Nephron progenitor cell (in vitro differentiated cells): ENCODE measurements at places on chromosomes 1 and 21.

GRCh38 chr1:229363723-229364122 is 20.9 kb upstream of the CCSAP start:
- no peak overlapping the region for H3K27ac ChIP-seq
- peaks cover 12% of the 10 kb centered on the region for H3K4me1 ChIP-seq
- H3K36me3 ChIP-seq = no peaks in the 10 kb centered on the region
- no peak overlapping the region for H3K4me3 ChIP-seq

- H3K36me3 ChIP-seq = no peaks in the 10 kb centered on the region
- H3K4me3 ChIP-seq = no peak overlapping the region
- no peak overlapping the region for H3K27ac ChIP-seq
Measured at GRCh38 chr21:24844671-24845070, 762.6 kb downstream of the MRPL39 start.

GRCh38 chr1:165543532-165544438 is at the start of gene LRRC52:
Gene LRRC52 (plus strand): TSS chr1:165544000. CDS start chr1:165544297, 297 bp downstream.
- no peak for DNase-seq
- peaks cover 28% of the 10 kb centered on the region for H3K4me1 ChIP-seq
- H3K27ac ChIP-seq = no peak within 1 kb of the TSS
- H3K4me3 ChIP-seq = no peak within 1 kb of the TSS
- peaks cover 13% of the 10 kb centered on the region for H3K27me3 ChIP-seq

GRCh38 chr1:39539252-39539790 is 37.3 kb downstream of the PABPC4 start:
- H3K36me3 ChIP-seq = peaks cover 48% of the 10 kb centered on the region
- peak; percentile 63 for DNase-seq
- no peaks in the 10 kb centered on the region for H3K27me3 ChIP-seq
- no peak overlapping the region for H3K4me3 ChIP-seq

GRCh38 chr1:227884370-227885134 is 63.2 kb downstream of the WNT9A start:
- H3K27me3 ChIP-seq = peaks cover 15% of the 10 kb centered on the region
- H3K4me1 ChIP-seq = peaks cover 22% of the 10 kb centered on the region
- H3K4me3 ChIP-seq = no peak overlapping the region
- DNase-seq = no peak
- H3K27ac ChIP-seq = no peak overlapping the region
- no peaks in the 10 kb centered on the region for H3K36me3 ChIP-seq

DNA sequence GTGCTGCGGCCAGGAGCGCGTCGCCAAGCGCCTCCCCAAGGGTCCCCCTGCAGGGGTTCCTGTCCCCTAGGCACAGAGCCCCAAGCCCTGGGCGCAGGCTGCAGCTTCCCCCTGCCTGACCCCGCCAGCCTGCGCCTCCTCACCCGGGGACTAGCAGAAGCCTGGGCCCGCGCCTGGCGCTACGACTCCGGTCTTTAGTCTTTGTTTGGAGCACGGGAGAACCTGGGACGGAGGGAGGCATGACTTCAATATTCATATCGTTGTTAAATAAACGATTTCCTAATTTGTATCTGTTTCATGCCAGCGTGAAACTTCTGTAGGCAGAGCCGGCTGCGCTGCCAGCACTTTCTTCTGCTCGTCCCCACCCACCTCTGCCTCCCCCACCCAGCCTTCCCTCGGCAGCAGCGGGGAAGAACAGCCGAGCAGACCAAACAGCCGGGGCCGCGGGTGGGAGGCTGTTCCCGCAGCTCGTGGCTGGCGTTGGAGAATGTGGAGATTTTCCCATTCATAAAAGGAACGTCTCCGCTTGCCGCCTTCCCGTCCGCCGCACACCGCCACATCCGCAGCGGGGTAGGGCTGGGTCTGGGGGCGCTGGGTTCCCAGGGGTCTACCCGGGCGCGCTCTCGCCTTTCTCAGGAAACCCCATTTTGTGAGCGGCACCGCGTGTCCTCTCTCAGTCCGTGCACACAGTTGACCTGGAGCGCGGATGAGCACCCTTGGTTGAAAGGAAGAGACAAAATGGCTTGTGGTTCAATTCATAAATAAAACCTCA is 777 bp upstream of the TRIM67 start:
- peak overlapping the region; percentile 71 for H3K4me3 ChIP-seq
- peak; percentile 32 for DNase-seq
- peaks cover 96% of the 10 kb centered on the region for H3K27me3 ChIP-seq
- H3K4me1 ChIP-seq = peaks cover 3% of the 10 kb centered on the region
- H3K27ac ChIP-seq = no peak overlapping the region

DNA sequence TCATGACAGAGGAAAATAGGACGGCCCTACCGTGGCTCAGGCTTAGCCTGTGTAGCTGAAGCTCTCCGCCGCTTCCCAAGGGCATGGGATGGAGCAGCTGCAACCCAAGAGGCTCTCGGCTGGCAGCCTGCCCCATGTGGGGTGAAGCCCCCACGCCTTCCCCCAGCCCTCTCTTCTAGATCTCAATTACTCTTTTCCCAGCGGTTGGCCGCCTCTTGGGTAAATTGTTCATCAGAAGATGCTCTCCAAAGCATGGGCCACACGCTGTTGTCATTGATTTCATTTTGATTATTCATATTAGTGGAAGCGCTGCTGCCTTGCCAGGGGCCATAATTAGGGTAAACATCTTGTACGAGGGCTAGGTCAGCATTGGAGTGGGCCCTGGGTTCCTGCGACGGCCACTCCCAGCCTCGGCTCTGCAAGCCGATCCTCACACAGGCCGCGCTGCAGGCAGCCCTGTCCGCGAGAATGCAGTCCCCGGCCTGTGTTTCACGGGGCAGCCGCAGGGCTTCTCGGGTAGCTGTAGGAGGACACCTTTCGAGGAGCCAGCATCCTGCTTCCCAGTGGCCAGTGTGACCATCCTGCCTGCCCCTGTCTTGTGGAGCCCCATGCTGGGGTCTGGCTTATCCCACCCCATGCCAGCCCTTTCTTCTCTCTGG is 114.4 kb upstream of the VAMP3 start:
- peaks cover 16% of the 10 kb centered on the region for H3K27me3 ChIP-seq
- no peak overlapping the region for H3K27ac ChIP-seq
- no peak for DNase-seq
- H3K36me3 ChIP-seq = no peaks in the 10 kb centered on the region

DNA sequence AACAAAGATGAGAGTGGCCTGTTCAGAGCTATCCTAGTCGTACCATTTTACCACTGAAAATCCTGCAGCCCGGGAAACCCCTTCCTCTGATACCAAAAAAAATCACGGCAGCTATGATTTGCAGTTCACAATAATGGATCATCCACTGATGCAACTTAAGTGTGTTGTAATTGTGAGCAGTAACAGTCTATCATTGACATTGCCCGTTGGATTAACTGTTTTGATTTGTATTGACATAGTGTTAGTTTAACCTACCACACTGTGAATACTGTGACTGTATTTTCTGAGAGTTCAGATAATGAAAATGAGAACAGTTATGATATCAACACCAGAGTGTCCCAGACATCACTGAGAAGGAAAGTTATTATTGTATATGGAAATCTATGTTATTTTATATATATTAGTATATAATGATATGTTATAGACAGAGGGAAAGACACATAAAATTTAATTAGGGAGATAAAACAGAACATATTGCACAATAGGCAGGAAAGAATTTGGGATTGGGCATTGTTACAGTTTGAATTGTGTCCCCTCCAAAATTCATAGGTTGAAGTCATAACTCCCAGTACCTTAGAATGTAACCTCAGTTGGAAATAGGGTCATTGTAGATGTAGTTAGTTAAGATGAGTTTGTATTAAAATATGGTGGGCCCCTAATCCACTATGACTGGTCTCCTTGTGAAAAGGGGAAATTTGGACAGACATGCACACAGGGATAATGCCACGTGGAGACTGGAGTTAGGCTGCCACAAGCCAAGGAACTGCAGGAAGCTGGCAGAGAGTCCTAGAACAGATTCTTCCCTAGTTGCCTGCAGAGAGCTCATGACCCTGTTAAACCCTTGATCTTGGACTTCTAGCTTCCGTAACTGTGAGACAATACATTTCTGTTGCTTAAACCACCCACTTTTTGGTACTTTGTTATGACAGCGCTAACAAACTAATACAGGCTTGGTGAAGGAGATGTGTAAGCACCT is 54.4 kb downstream of the TLCD4 start:
- no peak for DNase-seq
- no peak overlapping the region for H3K4me3 ChIP-seq
- no peak overlapping the region for H3K27ac ChIP-seq
- H3K36me3 ChIP-seq = peaks cover 14% of the 10 kb centered on the region

GRCh38 chr1:112805155-112805853 is 90.2 kb upstream of the PPM1J start:
- peaks cover 29% of the 10 kb centered on the region for H3K27me3 ChIP-seq
- peak; percentile 34 for DNase-seq
- H3K4me1 ChIP-seq = peaks cover 46% of the 10 kb centered on the region

- H3K36me3 ChIP-seq = peaks cover 28% of the 10 kb centered on the region
- no peak for DNase-seq
- no peaks in the 10 kb centered on the region for H3K27me3 ChIP-seq
- H3K4me1 ChIP-seq = peaks cover 22% of the 10 kb centered on the region
Measured at GRCh38 chr1:42815941-42816584, 859 bp upstream of the ERMAP start.

DNA sequence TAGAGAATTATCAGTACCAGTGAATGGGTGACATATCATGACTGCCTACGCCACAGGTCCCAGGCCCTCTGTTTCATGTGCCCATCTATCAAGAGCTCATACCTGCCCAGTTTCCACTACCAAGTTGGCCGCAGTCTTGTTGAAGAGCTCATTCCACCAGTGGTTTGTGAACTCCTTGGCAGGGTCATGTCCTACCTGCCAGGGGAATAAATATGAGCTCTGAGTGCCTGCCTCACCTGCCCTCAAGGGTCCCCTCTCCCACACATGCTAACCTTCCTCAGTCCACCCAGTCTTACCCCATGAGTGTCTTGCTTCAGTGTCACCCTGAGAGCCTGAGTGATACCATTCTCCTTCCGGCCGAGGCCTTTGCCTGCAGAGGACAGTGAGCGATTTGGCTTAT is 3.2 kb downstream of the GPATCH4 start:
- H3K27me3 ChIP-seq = no peaks in the 10 kb centered on the region
- H3K27ac ChIP-seq = no peak overlapping the region
- no peak overlapping the region for H3K4me3 ChIP-seq
- H3K4me1 ChIP-seq = peaks cover 31% of the 10 kb centered on the region

GRCh38 chr21:45109831-45110492 is 35.6 kb downstream of the ADARB1 start:
- peaks cover 12% of the 10 kb centered on the region for H3K27me3 ChIP-seq
- no peak overlapping the region for H3K4me3 ChIP-seq
- no peak overlapping the region for H3K27ac ChIP-seq

DNA sequence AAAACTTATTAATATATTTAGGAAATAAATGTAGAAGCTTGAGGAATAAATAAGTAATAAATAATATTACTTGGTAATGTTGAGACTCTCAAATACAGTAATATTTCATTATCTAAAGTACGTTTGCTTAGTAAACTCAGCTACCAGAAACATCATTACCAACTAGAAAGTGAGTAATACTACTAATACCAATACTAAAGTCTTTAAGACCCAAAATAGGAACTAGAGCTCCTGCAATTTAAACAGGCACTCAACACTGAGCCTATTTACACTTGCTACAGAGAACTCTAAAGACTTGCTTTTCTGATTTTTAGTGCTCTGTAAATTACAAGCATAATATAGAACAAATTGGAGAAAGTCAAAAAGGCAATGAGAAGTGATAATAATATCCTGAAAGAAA is 13.5 kb upstream of the C1orf105 start:
- H3K27ac ChIP-seq = no peak overlapping the region
- no peaks in the 10 kb centered on the region for H3K27me3 ChIP-seq
- no peaks in the 10 kb centered on the region for H3K4me1 ChIP-seq
- no peak overlapping the region for H3K4me3 ChIP-seq
- no peak for DNase-seq

DNA sequence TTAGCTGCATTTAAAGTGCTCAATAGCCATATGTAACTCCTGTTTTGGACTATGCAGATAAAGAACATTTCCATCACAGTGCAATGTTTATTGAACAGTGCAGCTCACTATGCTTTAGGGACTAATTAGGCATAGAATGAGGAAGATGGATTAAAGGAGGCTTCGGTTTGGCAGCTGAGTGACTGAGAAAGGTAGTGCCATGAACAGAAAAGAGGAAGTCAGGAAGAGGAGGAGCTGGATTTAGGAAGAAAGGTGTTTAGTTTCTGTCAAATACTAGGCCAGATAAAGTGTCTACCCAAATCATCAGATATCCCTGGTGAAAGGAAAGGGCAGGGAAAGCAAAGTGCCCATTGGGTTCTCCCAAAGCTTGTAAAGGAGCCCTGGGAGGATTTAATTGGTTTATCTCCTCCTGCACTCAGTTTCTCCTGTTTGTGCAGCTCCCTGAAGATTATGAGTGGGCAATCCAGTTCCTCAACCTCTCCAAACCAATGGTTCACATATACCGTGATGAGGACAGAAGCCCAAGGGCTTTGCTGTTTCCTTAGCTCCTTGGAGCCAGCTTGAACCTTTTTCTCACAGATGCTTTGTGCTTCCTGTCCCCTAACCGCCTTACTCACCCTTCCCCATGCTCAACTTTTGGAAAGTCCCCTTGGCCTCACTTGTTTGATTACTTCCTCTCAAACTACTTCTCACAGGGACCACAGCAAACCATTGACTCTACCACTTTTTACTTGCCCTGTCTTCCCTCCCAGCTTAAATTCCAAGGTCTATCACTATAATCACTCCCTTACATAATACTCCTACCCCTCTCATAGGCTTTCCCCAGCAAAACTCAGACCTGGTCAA is 3.5 kb upstream of the RAP1A start:
- H3K27ac ChIP-seq = no peak overlapping the region
- H3K36me3 ChIP-seq = no peaks in the 10 kb centered on the region
- peaks cover 44% of the 10 kb centered on the region for H3K4me1 ChIP-seq
- H3K4me3 ChIP-seq = no peak overlapping the region

DNA sequence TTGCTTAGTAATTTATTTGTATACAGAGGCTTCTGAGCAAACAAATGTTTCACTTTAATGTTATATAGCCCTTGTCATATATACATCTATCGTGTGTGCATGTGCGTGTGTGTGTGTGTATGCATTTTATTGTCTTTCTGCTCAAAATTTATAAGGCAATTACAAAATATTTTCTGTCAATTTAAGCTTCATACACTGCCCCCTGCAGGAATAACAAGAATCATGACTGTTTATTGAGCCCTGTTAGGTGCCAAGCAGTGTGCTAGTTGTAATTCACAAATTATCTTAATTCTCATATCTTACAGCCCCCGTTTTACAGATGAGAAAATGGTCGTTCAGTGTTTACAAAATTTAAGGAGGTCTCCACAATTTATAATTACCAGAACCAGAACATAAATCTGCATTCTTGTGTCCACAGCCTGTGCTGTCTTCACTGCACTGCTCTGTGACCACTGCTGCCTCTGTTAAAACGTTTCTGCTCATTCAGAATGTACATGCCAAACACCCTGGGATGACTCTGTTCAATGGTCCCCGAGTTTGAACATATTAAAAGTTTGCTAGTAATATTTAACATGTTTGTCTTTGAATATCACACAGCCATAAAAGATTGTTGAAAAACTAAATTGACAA is 181.3 kb downstream of the ATP6V1G3 start:
- H3K27ac ChIP-seq = no peak overlapping the region
- no peaks in the 10 kb centered on the region for H3K27me3 ChIP-seq
- H3K4me3 ChIP-seq = no peak overlapping the region
- peaks cover 16% of the 10 kb centered on the region for H3K4me1 ChIP-seq

GRCh38 chr1:30748098-30748698 is 9.4 kb downstream of the LAPTM5 start:
- no peak overlapping the region for H3K4me3 ChIP-seq
- H3K27me3 ChIP-seq = peaks cover 6% of the 10 kb centered on the region
- DNase-seq = no peak
